ENCODE measurements at places on chromosomes 7 and 10.

DNA sequence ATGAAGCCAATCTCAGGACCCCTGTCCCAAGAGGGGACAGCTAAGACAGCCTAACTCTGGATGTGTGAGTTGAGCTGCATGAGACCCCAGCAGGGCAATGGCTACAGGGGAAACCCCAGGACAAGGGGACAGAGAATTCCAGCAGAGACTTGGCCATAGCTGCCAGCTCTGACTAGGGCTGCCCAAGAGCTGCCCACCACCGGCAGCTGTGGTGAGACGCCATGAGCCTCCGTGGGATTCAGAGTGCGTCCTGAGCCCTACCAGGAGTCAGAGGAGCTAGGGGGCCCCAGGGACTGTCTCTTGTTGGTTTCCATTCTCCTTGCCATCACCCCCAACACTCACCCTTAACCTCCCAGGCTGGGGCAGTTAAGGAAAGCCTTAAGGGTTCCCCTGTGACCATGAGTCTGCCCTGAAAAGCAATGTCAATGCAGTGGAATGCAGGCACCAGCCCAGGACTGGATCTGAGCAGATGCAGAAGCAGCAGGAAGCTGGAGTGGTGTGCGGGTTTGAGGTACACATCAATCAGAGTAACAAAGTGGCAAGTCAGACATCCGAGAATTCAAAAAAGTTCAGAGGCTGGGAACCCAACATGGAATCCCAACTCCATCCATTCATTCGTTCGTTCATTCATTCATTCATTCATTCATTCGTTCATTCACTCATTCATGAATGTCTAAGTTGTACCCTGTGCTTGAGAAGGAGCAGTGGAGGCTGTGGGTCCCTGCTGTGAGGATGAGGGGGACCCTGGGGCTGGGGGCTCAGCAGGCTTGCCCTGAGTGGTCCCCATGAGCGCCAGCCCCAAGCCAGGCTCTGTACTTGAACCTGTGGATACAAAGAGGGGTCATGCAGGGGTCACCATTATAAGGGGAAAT, 52.9 kb downstream of the C10orf120 start:
- no peak for DNase-seq

DNA sequence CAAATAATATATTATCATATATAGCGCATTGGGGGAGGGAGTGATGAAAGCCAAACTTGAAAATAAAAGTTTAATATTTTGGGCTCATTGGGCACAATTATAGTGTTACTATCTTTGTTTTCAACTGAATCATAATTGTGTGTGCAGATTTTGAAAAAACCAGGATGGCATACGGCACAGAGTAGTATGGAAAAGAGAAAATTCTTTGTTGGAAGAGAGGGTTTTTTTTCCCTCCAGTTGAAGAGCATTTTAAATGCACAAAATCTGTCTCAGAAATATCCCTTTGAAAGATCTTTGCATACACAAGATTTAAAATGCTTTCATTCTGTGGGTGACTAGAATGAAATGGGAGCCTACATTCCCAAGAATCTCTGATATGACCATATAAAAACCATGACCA, 269.6 kb downstream of the EXOC4 start:
- DNase-seq = no peak

DNA sequence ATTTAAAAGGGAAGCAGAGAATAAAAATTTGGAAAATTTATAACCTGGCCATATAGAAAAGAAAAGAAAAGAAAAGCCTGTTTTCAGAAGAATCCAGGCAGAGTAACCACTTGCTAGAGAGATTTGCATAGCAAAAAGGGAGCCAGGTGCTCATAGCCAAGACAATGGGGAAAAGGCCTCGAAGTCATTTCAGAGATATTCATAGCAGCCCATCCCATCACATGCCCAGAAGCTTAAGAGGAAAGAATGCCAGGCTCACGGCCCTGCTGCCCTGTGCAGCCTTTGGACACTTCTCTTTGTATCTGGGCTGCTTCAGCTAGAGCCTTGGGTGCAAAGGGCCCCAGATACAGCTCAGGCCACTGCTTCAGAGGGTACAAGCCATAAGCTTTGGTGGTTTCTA, 159.8 kb downstream of the CCDC7 start:
- DNase-seq = no peak

GRCh38 chr7:22234227-22234626, 122.7 kb downstream of the RAPGEF5 start:
- DNase-seq = no peak

GRCh38 chr10:85916994-85917573, 449.5 kb downstream of the GRID1 start:
- no peak for DNase-seq

GRCh38 chr10:34689053-34689452, 126.0 kb downstream of the PARD3 start:
- DNase-seq = no peak

DNA sequence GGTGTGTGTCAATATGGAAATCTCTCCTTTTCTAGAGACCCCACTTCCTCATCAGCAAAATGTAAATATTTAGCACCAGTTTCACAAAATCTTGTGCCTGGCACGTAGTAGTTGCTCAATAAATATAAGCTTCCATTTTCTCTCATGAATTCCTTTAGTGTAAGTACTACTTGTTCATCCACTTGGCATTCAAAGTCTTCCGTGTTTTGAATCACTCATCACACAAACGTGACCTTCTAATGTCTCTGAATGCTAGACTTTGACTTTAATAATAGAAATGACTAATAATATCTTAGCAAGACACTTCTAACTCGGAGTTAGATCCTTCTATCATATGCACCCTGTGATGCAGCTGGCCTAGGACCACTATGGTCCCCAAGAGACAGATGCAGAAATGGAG, 168.7 kb upstream of the ZNF32 start:
- no peak for DNase-seq

Data from urothelium cell line (cell line).